ENCODE measurements at places on chromosomes 3 and 15.

GRCh38 chr3:192850451-192850981, 67.1 kb downstream of the MB21D2 start:
- peak overlapping the region; percentile 49 for H3K4me3 ChIP-seq
- peak; percentile 48 for DNase-seq
- H3K27me3 ChIP-seq, result no peaks in the 10 kb centered on the region
- peaks cover 74% of the 10 kb centered on the region for H3K4me1 ChIP-seq
- peaks cover 6% of the 10 kb centered on the region for H3K36me3 ChIP-seq

GRCh38 chr3:155362808-155363689, 69.6 kb upstream of the STRIT1 start:
- H3K27me3 ChIP-seq, result peaks cover 2% of the 10 kb centered on the region
- peaks cover 17% of the 10 kb centered on the region for H3K4me1 ChIP-seq
- H3K27ac ChIP-seq, result no peak overlapping the region
- H3K36me3 ChIP-seq, result no peaks in the 10 kb centered on the region
- no peak for DNase-seq

GRCh38 chr3:156582532-156583183, 27.7 kb upstream of the SSR3 start:
- H3K4me3 ChIP-seq, result no peak overlapping the region
- no peaks in the 10 kb centered on the region for H3K36me3 ChIP-seq
- DNase-seq, result no peak
- H3K27me3 ChIP-seq, result no peaks in the 10 kb centered on the region

DNA sequence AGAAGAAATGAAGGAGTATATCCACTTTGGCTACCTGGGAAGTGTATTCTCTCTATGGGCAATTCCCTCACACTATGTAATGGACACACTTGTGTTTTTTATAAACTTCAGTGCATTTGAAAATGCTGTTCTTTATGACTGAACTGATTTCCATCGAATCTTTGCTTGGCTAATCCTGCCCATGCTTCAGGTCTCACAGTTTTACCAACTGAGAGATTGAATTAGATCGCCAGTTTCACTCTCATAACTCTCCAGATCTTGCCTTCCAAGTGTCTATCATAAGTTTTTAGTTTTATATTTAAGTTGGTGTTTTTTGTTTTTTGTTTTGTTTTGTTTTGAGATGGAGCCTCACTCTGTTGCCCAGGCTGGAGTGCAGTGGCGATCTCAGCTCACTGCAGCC, 73.5 kb upstream of the MBNL1 start:
- H3K4me3 ChIP-seq, result no peak overlapping the region
- no peak overlapping the region for H3K27ac ChIP-seq
- H3K36me3 ChIP-seq, result no peaks in the 10 kb centered on the region
- peaks cover 25% of the 10 kb centered on the region for H3K4me1 ChIP-seq
- no peaks in the 10 kb centered on the region for H3K27me3 ChIP-seq
- no peak for DNase-seq

GRCh38 chr3:161740421-161740820, 243.8 kb downstream of the OTOL1 start:
- no peak for DNase-seq
- peaks cover 4% of the 10 kb centered on the region for H3K36me3 ChIP-seq
- no peak overlapping the region for H3K4me3 ChIP-seq

DNA sequence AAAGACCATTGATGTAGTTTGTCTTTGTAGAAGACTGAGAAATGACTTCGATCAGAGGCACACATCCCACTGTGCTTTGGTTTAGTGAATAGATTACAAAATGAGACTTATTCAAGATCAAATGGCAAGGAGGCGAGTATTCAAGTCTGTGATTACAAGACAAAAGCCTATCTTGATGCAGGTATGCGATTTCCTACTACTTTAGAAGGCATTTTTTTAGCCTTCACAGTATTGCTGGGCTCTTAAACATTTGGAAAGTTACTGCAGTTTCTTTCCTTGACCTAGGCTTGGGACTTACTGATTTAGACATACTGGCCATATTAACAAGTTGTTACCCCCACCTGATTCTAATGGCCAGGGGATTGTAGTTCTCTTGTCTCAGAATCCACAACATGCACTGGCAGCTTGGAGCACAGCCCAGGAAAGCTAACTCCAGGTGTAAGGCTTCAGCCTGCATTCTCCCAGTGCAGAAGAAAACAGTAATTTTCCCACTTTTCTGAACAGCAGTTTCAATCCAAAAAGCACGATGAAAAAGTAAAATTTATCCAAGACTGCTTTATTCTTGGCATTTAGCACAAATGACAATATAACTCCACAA, 311.6 kb downstream of the EPHA6 start:
- no peaks in the 10 kb centered on the region for H3K4me1 ChIP-seq
- no peaks in the 10 kb centered on the region for H3K27me3 ChIP-seq
- no peak for DNase-seq
- H3K36me3 ChIP-seq, result no peaks in the 10 kb centered on the region

DNA sequence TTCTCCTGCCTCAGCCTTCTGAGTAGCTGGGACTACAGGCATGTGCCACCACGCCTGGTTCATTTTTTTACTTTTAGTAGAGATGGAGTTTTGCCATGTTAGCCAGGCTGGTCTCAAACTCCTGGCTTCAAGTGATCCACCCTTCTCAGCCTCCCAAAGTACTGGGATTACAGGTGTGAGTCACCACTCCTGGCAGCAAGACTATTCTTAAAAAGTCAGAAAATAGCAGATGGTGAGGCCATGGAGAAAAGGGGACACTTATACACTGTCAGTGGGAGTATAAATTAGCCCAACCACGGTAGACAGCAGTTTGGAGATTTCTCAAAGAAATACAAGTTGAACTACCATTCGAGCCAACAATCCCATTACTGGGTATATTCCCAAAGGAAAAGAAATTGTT, 603.3 kb upstream of the TBL1XR1 start:
- peak; percentile 64 for DNase-seq
- no peaks in the 10 kb centered on the region for H3K27me3 ChIP-seq
- peak overlapping the region; percentile 61 for H3K4me3 ChIP-seq
- peaks cover 73% of the 10 kb centered on the region for H3K4me1 ChIP-seq
